ENCODE measurements at places on chromosomes 4 and X.

DNA sequence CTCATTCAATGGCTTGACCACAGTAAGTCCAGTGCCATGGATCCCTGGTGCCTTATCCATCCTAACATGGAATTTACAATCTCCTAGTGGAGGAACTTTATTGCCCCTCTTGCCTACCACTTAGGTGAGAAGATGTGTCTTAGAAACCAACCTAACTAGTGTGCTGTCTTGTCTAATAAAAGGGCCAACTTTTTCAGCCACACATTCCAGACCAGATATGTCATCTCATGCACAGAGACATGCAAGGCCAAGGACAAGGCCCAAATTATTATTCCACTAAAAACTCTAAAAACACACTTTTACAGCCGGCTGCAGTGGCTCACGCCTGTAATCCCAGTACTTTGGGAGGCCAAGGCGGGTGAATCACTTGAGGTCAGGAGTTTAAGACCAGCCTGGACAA is 10.6 kb upstream of the PRDX4 start:
- no peak for DNase-seq

DNA sequence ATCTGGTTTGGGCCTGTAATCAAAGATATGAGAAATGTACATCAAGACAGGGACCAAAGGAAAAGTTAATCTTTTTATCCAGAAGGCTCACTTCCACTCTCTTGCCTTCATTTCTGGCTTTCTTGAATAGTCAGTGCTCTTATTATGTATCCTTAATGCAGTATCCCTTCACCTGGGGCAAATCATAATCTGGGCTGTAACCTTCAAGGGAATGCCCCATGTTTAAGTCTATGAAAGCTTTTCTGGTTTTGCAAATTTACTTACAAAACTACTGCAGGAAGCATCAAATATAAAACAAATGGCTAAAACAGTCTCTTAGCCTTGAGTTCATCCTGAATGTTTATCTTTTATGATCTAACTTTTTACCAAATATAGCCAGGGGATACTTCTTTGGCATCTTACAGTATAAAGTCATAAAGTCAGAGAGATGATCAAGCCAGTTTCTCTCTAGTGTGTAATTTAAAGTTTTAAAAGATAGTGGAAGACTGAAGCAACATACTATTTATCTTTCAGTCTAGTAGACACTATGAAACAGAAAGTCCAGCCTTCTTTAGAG is 1214.8 kb downstream of the STIM2 start:
- no peak for DNase-seq

DNA sequence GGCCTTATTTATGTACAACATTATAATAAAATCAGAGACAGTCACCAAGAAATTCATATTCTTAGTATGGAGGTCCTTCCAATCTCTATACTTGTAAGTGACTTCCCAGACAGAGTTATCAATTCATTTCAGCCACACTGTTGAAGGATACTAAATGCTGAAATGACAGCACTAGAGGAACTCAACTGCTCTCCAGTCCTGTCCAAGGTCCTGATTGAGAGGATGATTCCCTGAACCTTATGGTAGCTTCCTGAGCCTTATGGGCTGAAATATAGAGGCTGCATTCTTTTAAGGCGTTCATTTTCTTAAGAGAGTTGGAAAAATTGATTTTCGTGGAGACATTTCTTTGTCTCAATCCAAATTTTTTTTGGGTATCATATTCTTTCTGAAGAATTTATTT is 205.9 kb downstream of the TLL1 start:
- DNase-seq: no peak

DNA sequence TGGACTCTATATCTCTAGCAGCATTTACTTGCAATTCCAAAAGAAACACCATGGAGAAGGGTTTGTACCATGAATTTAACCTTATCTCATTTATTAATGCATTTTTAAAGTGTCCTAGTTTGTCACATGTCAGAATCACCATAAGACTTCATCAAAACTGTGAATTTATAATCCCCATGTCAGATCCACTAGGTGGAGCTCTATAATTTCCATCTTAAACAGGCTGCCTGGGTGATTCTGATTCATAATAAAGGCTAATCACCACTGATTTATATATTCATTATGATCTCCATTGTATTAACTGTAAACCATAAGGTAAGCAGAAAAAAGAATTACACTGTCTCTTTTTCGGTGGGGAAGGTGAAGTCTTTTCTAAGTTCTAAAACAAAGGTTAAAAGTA is 4.0 kb downstream of the TCEAL2 start:
- no peak for DNase-seq

- no peak for DNase-seq
Measured at GRCh38 chr4:118967393-118967792, 78.7 kb downstream of the SYNPO2 start.

GRCh38 chrX:107776649-107777535 is 641 bp upstream of the NCBP2L start:
- peak; percentile 27 for DNase-seq

- DNase-seq: no peak
Measured at GRCh38 chr4:108527723-108528122, 92.7 kb upstream of the RPL34 start.

- no peak for DNase-seq
Measured at GRCh38 chrX:103002576-103002975, 61.4 kb downstream of the BEX1 start.

DNA sequence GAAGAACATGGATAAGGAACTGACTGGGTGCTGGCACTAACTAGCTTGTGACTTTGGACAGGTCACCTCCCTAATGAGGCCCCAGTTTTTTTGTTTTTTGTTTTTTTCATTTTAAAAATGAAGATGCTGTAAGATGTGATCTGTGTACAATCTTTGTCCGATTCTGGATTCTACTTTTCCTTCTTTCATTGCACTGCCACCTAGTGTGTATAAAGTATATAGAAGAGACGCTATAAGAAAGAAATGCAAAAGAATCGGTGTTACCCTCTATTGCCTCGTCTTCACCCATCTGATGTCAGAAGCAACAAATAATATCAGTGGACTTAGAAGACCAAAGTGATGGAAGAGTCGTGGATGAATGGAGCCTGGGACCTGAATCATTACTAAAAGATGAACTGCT is 58.6 kb upstream of the P2RY10 start:
- no peak for DNase-seq

DNA sequence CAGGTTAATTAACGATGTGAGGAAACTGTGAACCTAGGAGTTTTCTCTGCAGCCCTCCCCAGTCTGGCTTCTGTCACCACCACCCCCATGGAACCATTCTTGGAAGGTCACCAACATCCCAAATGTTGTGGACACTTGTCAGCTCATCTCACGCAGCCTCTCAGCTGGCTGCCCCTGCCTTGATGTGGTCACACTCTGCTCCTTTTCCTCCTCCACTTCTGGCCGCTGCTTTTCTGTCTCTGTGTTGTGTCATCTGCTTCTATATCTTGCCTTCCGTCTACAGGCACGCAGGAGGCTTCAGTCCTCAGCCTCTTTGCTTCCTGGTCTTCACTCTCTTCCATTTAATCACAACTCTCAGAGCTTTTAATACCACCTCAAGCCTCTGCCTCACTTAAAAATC is 371.5 kb upstream of the SLIT2 start:
- no peak for DNase-seq

GRCh38 chr4:113945906-113946305 is 33.5 kb downstream of the ARSJ start:
- no peak for DNase-seq

GRCh38 chr4:89113415-89113814 is 2.1 kb downstream of the TIGD2 start:
- DNase-seq: no peak

- DNase-seq: no peak
Measured at GRCh38 chr4:153528705-153529485, 62.7 kb downstream of the TMEM131L start.

GRCh38 chr4:85708468-85708867 is 233.5 kb downstream of the ARHGAP24 start:
- DNase-seq: no peak

DNA sequence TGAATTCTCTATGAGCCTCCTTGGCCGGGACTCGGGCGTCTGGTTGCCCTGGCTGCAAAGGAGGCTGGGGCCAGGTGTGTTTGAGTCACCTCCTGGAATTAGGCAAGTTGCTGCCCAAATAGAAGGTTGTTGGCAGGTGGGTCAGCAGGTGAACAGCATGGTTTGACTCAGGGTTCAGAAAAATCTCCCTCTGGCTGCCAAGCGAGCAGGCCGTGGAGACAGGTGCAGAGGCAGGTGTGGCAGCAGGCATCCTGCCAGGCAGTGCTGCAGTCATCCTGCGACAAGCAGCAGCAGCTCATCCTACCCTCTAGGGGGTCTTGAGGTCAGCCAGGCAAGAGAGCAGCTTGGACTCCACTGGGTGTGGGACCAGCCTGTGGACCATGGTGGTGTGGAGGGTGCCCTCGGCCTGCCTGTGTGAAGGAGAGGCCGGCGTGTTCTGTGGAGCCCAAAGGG is 8.2 kb downstream of the MSANTD1 start:
- no peak for DNase-seq

GRCh38 chrX:112083624-112084326 is 1.2 kb upstream of the TRPC5 start:
- no peak for DNase-seq

- peak; percentile 1 for DNase-seq
Measured at GRCh38 chr4:52588097-52588496, 71.0 kb downstream of the USP46 start.

DNA sequence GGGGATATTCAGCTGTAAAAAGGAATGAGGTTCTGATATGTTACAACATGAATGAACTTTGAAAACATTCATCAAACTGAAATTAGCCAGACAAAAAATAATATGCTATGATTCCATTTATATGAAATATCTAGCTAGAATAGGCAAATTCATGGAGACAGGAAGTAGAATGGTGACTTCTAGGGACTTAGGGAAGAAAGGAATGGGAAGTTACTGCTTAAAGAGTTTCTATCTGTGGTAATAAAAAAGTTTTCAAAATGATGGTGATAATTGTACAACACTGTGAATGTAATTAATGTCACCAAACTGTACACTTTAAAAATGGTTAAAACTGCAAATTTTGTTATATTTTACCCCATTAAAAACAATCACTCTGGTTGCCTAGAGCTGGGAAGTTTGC is 30.2 kb downstream of the SMIM14 start:
- DNase-seq: no peak

GRCh38 chr4:142815834-142816233 is 30.3 kb downstream of the INPP4B start:
- no peak for DNase-seq

- no peak for DNase-seq
Measured at GRCh38 chr4:52576326-52576725, 82.8 kb downstream of the USP46 start.

DNA sequence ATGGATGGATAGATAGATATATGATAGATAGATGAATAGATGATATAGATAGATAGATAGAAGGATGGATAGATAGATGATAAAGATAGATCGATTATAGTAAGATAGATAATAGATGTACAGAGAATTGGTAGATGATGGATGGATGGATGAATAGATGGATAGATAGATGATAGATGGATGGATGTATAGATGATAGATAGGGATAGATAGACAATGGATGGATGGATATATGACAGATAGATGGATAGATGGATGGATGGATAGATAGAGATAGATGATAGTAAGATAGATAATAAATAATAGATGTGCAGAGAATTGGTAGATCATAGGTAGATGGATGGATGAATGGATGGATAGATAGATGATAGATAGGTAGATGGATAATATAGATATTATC is 12.2 kb downstream of the GYG2 start:
- no peak for DNase-seq

GRCh38 chrX:50747471-50747900 is 66.5 kb downstream of the SHROOM4 start:
- DNase-seq: no peak

- DNase-seq: no peak
Measured at GRCh38 chr4:70177090-70177489, 18.4 kb upstream of the ODAM start.

- DNase-seq: no peak
Measured at GRCh38 chrX:28706964-28707363, 119.7 kb downstream of the IL1RAPL1 start.

GRCh38 chrX:150463566-150463965 is 100.4 kb downstream of the MAMLD1 start:
- DNase-seq: no peak

DNA sequence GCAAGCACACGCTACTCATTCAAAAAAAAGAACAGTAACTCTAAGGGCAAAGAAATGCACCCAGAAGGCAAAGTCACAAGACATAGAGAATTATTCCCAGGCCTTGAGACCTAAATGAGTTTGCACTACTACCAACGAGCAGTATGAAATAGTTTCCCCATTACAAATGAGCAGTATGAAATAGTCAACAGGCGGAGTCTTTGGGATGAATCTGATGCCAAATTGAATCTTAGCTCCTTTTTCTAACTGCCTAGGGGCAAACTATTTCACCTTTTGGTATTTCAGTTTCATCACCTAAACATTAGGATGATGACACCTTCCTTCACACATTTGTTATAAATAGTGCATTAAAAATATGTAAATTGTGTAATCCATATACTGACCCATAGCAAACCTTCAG is 213.0 kb upstream of the FAT4 start:
- DNase-seq: no peak

DNA sequence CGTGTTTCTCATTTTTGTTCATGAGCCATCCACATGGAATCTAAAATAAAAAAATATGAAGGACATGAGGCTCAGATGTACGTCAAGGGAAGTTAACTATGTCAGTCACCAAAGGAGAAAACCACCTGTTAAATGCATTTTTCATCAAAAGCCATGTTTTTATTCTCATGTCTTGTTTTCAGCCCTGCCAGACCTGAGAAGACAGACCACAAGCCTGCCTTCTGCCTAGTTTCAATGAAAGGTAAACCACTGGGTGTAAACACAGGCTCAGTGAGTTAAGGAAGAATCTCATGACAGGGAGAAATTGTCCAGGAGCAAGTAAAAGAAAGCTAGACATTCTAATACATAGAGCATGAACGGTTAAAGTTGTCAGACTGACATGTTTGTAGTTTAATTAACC is 52.3 kb upstream of the TNIP3 start:
- DNase-seq: no peak

GRCh38 chrX:46716796-46717195 is 42.1 kb downstream of the SLC9A7 start:
- no peak for DNase-seq

GRCh38 chrX:150028692-150029091 is 90.4 kb upstream of the EOLA2 start:
- DNase-seq: no peak

DNA sequence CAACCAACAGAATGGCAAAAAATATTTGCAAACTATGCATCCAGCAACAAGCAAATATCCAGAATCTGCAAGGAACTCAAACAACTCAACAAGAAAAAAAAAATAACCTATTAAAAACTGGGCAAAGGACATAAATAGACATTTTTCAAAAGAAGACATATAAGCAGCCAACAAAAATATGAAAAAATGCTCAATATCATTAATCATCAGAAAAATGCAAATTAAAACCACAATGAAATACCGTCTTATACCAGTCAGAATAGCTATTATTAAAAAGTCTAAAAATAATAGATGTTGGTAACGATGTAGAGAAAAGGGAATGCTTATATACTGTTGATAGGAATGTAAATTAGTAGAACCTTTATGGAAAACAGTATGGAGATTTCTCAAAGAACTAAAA is 53.4 kb downstream of the WDR19 start:
- DNase-seq: no peak

DNA sequence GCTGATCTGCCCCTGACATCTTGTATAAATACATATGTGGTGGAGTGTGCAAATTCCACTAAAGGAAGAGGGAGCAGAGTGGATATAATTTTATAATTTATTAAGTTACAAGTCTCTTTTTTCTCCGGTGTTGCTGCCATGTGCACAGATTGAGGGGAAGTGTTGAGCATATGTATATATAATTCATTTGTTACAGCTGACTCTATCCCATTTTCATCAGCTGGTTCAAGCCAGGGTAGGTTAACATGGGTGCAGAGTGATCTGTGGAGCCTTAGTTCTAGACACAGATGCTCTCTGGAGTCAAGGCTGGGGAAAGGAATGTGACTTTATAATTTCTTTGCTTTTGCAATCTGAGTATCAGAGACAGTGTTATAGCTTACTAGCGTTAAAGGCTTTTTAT is 103.5 kb downstream of the WWC2 start:
- no peak for DNase-seq

Measured in activated CD8-positive, alpha-beta memory T cell treated with anti-CD3 and anti-CD28 coated beads for 48 hours (primary cell).